A549 treated with CORT108297 at 1 μM for 4 hours (cell line): ENCODE measurements at places on chromosomes 13 and 19. TPM values are rescaled to one million over a fixed set of nuclear protein-coding genes. Genes with fewer than 3 reads are reported as not detected.

SMIM44 gene
- not detected in 5 replicates for total RNA-seq

CCDC194 gene
- total RNA-seq: not detected in 5 replicates

CNN1 gene
- total RNA-seq: 0.30 to 0.52 TPM (median 0.46 TPM) in 5 replicates

MEIOSIN gene
- total RNA-seq: 0.06 to 0.08 TPM (median 0.07 TPM) in 4 of 5 replicates, not detected in the other

GARIN5A gene
- total RNA-seq: 1.8 to 2.4 TPM (median 2.0 TPM) in 5 replicates

DUS3L gene
- total RNA-seq: 30.3 to 35.2 TPM (median 33.8 TPM) in 5 replicates

ANGPTL8 gene
- total RNA-seq: not detected in 5 replicates

PALM gene
- total RNA-seq: 11.5 to 17.8 TPM (median 15.2 TPM) in 5 replicates

XAB2 gene
- total RNA-seq: 21.3 to 29.6 TPM (median 29.3 TPM) in 5 replicates
